ENCODE measurements at places on chromosomes 2 and 18. TPM values are rescaled to one million over a fixed set of nuclear protein-coding genes. Genes with fewer than 3 reads are reported as not detected.

ZSWIM2 gene
- not detected for total RNA-seq

RAD51AP2 gene
- total RNA-seq, result not detected

SELENOI gene
- 39.1 TPM for total RNA-seq

ADRA2B gene
- total RNA-seq, result 0.34 TPM

CFAP65 gene
- total RNA-seq, result not detected

FEV gene
- not detected for total RNA-seq

CPLX4 gene
- not detected for total RNA-seq

Measured in activated CD8-positive, alpha-beta T cell treated with anti-CD3 and anti-CD28 coated beads for 36 hours (primary cell).